RWPE2 (cell line): ENCODE measurements at places on chromosomes 7 and 10.
A peak's percentile ranks its signal among the peaks of the same experiment; 100 is the strongest.

GRCh38 chr10:112209684-112210131 is 26.1 kb upstream of the GPAM start:
- H3K4me1 ChIP-seq = no peaks in the 10 kb centered on the region
- H3K4me3 ChIP-seq = no peak overlapping the region
- no peak for DNase-seq
- no peaks in the 10 kb centered on the region for H3K36me3 ChIP-seq

GRCh38 chr7:65980478-65981250 is 1.3 kb downstream of the GUSB start:
- DNase-seq = peak; percentile 55
- peaks cover 32% of the 10 kb centered on the region for H3K36me3 ChIP-seq
- no peaks in the 10 kb centered on the region for H3K27me3 ChIP-seq
- H3K27ac ChIP-seq = peak overlapping the region; percentile 44
- peaks cover 12% of the 10 kb centered on the region for H3K4me1 ChIP-seq
- peak overlapping the region; percentile 78 for H3K4me3 ChIP-seq

DNA sequence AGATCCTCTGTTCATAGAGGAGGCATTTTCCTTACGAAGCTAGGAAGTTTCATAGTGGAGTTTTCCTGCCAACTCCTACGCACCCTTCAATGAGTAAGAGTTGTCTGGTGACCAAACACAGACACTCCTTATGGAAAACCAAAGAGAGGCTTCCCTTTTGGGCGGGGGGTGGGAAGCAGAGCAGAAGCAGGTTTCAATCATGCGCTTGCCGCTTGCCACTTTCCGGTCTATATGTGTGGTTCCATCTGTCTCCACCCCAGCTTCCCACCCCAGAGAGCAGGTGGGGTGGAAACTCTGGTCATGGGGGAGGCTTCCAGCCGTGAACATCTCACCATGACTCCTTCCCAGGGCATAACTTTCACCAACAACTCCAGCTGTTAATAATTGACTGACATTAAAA is 68.8 kb upstream of the GRB10 start:
- no peak for DNase-seq
- no peaks in the 10 kb centered on the region for H3K36me3 ChIP-seq
- no peaks in the 10 kb centered on the region for H3K4me1 ChIP-seq
- no peaks in the 10 kb centered on the region for H3K27me3 ChIP-seq
- no peak overlapping the region for H3K27ac ChIP-seq
- no peak overlapping the region for H3K4me3 ChIP-seq

GRCh38 chr10:78664929-78665553 is 403.7 kb upstream of the ZMIZ1 start:
- no peak for DNase-seq
- no peaks in the 10 kb centered on the region for H3K4me1 ChIP-seq
- H3K36me3 ChIP-seq = no peaks in the 10 kb centered on the region
- H3K27ac ChIP-seq = no peak overlapping the region

DNA sequence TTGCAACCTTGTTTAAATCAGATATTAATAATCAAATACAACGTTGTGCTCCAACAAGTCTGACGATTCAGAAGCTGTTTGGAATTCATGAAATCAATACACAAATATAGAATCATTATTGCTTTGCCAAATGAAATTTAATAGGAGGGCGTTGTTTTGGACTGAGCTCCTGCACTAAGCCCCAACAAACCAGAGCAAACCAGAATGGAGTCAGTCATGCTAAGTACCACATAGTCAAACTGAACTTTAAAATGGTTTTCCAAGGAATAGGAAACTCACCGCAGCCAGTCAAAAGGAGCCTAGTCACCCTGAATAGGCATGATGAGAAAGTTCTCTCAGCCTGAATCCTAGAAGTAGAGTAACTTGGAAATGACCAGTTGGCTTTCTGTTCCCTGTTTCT is 53.7 kb downstream of the HACD1 start:
- no peaks in the 10 kb centered on the region for H3K4me1 ChIP-seq
- H3K4me3 ChIP-seq = no peak overlapping the region
- no peak overlapping the region for H3K27ac ChIP-seq

DNA sequence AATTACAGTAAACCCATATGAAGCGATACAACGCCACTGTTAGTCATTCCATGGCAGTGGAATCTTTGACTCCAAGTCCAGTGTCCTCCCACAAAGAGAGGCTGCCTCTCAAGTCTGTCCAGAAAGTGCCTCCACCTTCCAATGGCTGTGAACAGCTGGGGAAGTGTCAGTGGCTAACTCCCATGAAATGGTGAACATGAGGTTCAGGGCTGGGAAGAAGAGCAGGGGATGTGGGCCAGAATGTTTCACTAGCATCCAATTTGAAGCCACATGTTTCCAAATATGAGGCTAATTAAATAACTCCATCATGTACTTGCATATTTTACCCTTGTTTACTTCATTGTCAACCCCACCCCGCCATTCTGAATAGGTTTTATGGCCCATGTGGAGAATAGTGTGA is 53.1 kb upstream of the CHST15 start:
- H3K4me3 ChIP-seq = no peak overlapping the region
- DNase-seq = no peak
- no peaks in the 10 kb centered on the region for H3K27me3 ChIP-seq
- no peaks in the 10 kb centered on the region for H3K36me3 ChIP-seq

DNA sequence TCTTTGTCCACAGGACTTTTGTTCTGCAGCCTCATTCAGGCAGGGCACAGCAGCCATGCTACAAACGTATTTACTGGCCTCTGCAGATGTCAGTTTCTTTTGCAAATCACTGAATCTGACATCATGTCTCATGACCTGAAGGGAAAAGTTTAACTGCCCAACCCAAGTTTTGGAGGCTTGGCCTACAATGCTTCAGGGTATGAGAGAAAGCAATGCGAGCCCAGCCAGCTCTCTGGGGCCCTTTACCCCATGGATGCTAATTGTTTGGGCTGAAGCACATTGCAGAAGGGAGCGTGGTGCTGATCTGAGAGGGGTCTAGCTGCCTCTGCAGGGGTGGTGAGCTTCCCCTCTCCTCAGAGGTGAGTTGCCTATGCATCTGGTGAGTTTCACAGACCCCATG is 179.9 kb upstream of the CXCL12 start:
- no peaks in the 10 kb centered on the region for H3K27me3 ChIP-seq
- no peak for DNase-seq
- no peak overlapping the region for H3K27ac ChIP-seq
- H3K4me1 ChIP-seq = no peaks in the 10 kb centered on the region
- no peaks in the 10 kb centered on the region for H3K36me3 ChIP-seq

DNA sequence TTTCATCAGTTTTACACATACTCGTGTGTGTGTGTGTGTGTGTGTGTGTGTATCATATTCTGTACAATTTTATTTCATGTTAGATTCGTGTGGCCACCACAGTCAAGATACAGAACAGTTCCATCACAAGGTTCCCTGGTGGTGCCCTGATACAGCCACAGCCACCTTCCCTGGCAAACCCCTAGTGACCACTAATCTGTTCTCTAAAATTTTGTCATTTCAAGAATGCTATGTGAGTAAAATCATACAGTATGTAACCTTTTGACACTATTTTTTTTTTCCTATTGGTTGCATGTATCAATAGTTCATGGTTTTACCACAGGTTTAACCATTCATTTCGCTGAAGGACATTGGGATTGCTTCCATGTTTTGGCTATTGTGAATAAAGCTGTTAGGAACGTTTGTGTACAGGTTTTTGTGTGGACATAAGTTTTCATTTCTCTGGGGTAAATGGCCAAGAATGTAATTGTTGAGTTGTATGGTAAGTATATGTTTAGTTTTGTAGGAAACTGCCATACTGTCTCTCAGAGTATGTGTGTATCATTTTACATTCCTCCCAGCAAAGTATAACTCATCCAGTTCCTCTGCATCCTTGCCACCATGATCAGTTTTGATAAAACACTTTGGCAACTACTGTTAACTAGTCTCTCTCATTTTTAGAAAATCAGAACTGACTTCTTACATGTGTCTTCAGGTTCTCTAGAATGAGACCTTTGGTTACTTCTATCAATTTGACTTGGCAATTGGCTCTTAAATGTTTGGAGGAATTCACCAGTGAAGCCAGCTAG is 20.6 kb downstream of the KLHDC10 start:
- no peaks in the 10 kb centered on the region for H3K4me1 ChIP-seq
- no peak for DNase-seq
- H3K27me3 ChIP-seq = no peaks in the 10 kb centered on the region
- no peak overlapping the region for H3K27ac ChIP-seq
- no peaks in the 10 kb centered on the region for H3K36me3 ChIP-seq

DNA sequence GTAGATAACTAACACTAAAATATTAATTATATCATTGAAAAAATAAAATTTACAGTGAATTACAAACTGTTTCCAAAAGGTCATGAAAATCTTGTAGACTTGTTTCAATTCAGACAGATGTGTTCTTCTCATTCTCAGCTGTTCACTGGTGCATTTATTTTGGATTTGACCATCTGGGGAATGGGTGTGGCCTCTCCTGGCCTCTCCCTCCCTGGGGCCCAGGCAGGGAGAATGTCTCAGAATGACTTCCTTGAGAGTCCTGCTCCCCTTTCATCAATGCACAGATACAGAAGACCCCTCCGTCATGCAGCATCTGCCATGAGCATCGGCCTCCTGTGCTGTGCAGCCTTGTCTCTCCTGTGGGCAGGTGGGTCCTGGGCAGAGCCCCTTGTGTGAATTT is 192.8 kb upstream of the PRSS58 start:
- no peak for DNase-seq
- H3K4me1 ChIP-seq = no peaks in the 10 kb centered on the region
- H3K27me3 ChIP-seq = no peaks in the 10 kb centered on the region
- no peak overlapping the region for H3K27ac ChIP-seq
- H3K4me3 ChIP-seq = no peak overlapping the region

DNA sequence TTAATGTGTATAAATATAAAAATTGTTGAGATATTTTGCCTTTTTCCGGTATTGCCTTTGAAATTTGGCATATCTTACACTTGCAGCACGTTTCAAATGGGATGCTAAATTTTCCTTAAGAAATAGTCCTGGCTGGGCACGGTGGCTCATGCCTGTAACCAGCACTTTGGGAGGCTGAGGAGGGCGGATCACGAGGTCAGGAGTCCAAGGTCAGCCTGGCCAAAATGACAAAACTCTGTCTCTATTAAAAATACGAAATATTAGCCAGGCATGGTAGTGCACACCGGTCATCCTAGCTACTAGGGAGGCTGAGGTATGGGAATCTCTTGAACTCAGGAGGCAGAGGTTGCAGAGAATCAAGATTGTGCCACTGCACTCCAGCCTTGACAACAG is 220.2 kb downstream of the PTEN start:
- no peak overlapping the region for H3K4me3 ChIP-seq
- H3K36me3 ChIP-seq = no peaks in the 10 kb centered on the region
- no peak overlapping the region for H3K27ac ChIP-seq
- DNase-seq = no peak
